ENCODE measurements at places on chromosomes 4 and X.

DNA sequence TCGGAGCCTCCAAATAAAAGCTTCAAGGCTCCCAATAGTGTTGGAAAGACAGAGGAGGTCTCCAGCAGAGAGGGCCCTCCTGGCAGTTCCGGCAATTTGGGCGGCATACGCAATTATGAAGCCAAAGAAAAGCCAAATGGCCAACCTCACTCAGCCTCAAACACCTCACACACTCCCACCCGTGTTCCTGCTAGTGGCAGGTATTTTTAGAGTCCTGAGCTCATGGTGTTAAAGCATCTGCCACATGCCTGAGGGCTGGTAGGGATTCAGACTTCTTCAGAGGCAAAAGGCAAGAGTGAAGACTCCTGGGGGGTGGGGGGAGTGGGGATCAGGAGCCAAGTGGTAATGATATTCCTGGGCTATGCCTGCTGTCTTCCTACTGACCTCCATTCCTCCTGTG lies 7.4 kb downstream of the RAB33A start:
- no peak for DNase-seq

- DNase-seq, result no peak
Measured at GRCh38 chr4:124903995-124904722, 191.6 kb upstream of the ANKRD50 start.

- no peak for DNase-seq
Measured at GRCh38 chr4:36255577-36255976, 11.3 kb upstream of the ARAP2 start.

DNA sequence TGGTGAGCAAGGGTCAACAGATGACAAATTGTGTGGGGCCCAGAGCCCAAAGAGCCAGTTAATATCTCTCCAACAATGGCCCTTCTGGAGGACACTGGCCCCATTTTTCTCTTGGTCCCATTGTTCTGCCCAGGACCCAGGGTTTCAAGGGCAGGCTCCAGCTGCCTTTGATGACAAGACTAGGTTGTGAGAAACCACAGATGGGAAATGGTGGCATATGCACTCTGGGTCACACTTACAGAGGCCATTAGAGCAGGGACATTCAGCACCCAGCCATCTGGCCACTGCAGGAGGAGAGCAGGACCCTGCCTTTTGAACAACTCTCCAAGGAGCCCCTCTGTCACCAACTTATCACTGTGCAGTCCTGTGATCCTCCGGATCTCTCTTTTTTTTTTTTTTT lies 49.7 kb upstream of the KIAA1210 start:
- DNase-seq, result no peak

- no peak for DNase-seq
Measured at GRCh38 chr4:83858131-83858530, 322.2 kb downstream of the GPAT3 start.

- no peak for DNase-seq
Measured at GRCh38 chrX:134013092-134013497, 27.7 kb upstream of the GPC3 start.

DNA sequence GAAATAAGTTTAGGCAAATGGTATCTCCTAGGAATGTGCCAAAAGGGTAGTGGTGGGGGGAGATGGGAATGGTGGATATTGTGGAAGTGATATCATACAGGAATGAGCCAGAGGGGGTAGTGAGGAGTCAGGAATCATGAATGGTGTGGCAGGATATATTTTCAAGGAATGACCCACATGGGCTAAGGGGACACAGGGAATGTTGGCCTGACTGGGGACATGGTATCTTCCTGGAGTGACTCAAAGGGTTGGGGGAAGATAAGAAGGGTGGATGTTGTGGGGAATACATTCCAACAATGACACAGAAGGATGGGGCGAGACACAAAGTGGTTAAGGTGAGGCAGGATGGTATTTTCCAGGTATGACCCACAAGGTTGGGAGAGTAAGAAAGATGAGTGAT lies 60.6 kb downstream of the MAOA start:
- DNase-seq, result no peak

DNA sequence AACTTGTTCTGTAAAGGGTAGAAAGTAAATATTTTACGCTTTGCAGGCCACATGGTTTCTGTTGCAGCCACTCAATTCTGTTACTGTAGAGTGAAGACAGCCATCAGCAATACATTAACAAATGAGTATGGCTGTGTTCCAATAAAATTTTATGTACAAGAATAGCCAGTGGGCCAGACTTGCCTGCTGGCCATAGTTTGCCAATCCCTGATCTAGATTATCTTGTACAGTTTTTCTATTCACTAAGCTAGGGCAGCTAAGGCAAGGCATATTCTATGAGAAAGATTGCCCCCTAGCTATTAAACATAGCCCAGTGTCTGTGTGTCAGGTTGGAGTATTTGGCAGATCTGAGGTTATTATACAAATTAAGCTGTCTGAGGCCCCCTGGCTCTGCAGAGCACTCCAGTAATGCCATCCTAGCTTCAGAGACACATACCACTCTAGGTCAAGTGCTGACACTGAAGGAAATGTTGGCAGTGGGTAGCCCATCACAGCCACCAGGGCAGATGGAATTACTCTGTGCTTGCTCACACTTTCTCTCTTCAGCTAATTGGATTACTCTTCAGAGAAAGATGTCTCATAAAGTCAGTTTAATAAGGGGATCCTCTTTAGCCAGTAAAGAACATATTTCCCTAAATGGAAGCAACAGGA lies 40.7 kb downstream of the MTTP start:
- no peak for DNase-seq

DNA sequence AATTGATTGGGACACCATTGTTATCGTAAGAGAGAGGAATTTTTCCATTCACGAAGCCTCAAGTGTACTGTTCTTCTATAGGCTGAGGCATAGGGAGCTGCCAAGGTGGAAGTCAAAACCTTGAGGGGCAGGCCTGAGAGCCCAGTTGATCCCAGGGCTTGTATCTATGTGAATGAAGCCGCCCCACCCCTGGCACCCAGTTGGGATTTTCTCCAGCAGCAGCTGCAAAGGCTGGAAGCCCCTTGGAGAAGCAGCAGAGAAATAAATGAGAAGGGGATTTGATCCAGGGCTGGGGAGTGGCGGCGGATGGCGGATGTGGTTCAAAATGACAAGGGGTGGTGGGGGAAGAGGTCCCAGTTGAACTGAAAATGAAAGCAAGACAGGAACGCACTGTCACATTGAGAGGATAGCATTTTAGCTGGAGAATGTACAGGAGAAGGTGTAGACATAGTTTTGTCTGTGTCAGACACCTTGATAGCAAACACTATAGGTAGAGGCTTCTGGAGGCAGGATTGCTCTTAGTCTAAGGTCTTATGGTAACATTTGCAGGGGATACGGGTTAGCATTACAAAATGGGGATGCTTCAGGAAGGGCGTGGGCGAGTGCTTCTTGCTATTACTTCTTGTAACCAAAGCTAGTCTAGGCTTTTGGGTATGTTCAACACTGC lies 32.6 kb downstream of the DOCK11 start:
- DNase-seq, result no peak

DNA sequence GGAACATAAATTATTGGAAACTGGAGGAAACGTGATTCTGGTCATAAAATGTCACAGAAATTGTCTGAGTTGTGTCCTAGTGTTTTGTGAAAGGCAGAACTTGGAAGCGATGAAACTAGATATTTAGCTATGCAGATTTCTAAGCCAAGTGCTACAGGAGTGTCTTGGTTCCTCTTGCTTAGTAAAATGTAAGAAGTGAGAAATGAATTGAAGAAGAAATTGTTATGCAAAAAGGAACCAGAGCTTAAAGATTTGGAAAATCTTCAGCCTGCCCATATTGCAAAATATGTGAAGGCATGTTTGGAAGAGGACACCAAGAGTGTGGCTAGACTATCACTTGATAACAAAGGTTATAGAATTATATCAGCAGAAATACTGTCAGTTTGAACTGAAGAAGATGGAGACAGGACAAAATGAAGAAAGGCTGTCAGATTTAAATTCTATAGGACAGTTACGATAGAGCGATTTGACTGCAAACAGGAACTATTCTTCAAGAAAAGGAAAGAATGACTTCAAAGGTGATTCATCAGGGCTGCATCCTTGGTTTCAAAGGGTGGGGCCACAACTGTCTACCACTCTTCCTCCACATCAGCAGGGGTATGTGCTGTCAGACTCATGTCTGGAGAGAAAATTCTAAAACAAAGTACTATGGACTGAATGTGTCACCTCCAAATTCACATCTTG lies 9.4 kb upstream of the CDS1 start:
- DNase-seq, result no peak

GRCh38 chr4:79982601-79983322 lies 90.3 kb downstream of the ANTXR2 start:
- DNase-seq, result no peak

DNA sequence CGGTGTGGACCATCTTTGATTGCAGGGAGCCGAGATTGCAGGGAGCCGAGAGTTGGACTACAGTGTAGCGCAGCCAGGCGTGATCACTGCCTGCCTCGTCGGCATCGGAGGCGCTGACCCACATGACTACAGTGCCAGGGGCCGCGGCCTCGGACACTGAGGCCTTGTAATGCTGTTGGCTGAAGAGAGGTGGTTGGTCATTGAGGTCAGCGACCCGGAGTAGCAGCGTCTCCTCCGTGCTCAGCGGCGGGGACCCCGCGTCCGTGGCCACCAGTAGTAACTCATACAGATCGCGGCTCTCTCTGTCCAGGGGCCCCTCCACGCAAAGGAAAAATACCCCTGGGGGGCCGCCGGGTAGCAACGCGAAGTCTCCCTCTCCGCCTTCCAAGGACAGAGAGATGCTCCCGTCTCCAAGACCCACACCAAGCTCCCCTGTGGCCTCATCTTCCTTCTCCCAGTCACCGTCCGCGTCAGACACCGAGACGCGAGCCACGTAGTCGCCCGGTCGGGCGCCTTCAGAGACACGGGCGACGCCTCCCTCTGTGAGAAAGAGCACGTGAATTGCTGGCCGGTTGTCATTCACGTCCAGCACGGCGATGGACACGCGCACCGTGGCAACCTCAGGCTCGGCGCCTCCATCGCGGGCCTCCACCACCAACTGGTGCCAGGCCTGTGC lies 1.9 kb downstream of the DCHS2 start:
- no peak for DNase-seq

DNA sequence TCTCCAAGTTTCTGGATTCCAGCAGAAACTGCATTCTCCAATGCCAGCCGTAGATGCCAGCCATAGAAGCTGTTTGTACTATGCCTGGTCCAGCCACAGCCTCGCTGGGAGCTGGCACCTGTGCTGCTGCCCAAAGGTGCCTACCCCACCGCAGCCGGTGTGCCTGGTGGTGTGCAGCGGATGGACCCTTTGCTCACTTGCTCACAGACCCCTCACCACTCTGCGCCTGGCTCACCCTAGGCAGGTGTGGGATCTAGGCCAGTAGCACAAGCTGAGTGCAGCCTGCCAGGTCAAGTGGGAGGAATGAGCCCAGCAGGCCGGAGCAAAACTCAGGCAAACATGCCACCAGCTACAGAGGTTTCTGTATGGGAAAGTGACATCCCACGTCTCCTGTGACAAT lies 463.2 kb downstream of the ADGRL3 start:
- DNase-seq, result no peak

DNA sequence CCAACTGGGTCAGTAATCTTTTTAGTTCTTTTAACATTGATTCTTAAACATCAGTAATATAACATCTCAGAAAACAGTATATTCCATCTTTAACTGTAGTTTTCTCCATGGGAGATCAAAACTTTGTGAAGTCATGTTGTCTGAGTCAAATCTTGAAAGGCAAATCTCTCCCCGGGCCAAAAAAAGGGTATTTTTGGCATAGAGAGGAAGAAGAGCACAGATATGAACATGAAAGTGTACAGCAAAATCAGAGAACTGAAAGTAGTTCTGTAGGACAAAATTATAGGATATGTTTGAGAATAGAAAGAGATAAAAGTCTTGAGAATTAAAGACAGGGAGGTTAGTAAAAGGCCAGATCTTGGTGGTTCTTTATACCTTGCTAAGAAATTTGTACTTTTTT lies 176.4 kb upstream of the GYPA start:
- DNase-seq, result no peak

DNA sequence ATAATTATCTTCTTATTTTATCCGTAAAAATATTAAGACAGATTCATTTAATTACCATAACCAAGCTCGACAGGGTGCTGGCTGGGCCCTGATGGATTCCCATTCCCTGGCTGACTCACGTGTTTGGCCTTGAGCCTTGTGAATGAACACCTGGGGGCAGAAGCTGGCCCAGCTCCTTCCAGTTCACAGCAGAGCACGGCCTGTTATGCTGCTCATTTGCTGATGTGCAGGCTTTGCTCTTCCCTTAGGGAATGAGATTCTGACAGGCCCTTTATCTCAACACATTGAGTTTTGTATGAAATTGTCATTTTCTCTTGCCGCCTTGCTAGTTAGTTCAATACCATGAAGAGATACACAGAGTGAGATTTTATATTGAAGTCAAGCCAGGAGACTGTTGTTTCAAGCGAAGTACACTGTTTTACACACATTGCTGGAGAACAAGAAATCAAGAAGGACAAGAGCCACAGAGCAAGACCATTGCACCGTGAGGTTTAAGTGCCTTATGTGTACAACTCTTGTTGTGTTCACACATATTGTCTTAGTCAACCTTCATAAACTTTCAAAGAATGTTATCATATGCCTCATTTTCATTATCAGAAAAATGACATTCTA lies 1583.3 kb downstream of the STIM2 start:
- no peak for DNase-seq

DNA sequence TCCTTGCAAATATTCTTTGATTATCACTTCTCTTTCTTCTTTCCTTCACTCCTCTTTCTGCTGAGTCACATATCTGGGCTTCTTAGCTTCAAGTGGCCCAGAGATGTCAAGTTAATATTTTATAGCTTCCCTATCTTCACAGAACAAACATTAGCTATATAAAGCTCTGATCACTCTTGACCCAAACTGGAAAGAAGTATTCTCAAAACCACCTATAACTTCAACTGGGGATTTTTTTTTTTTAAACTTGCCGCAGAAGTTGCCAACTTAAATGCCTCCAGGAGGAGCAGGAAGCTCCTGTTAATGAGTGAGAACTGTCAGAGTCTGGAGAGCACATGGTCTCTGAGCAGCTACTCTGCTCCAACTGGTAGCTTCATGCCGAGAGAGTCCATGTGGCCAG lies 233.3 kb upstream of the EDNRA start:
- DNase-seq, result no peak

GRCh38 chrX:17584248-17584681 lies 153.0 kb upstream of the SCML1 start:
- DNase-seq, result no peak

DNA sequence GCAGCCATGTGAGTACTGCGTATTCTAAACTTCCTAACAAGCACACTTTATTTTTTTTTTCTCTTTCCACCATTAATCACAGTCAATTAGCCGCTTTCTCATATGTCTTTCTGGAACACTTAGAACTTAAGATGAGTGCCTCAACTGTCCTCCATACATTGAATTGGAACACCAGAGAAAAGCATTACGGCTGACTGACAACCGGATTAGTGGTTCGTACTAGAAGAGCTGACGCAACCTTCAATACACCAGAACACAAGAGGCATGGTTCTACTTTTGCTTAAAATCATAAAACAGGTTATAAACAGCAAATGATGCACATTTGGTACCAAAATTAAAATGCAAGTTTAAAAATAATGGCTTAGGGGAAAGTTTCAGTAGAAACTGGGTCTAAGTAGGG lies 3.3 kb downstream of the TMEM47 start:
- DNase-seq, result no peak

DNA sequence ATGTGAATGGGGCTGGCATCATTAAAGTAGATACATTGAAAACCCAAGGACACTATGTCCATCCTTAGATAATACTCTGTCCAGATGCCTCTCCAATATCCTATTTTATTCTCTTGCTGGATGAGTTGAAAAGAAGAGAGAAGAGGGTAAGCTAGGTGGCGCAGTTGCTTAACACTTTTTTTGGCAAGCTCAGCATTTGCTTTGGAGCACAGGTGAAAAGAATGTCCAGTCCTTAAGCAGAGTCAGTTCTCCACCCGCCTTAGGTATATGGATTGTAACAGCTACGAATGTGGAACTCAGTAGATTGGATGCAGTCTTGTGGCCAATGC lies 208.4 kb downstream of the NWD2 start:
- no peak for DNase-seq
